Esophagus squamous epithelium (tissue), 5 donors: ENCODE measurements at places on chromosomes 2 and 18.
A peak's percentile ranks its signal among the peaks of the same experiment; 100 is the strongest.

DNA sequence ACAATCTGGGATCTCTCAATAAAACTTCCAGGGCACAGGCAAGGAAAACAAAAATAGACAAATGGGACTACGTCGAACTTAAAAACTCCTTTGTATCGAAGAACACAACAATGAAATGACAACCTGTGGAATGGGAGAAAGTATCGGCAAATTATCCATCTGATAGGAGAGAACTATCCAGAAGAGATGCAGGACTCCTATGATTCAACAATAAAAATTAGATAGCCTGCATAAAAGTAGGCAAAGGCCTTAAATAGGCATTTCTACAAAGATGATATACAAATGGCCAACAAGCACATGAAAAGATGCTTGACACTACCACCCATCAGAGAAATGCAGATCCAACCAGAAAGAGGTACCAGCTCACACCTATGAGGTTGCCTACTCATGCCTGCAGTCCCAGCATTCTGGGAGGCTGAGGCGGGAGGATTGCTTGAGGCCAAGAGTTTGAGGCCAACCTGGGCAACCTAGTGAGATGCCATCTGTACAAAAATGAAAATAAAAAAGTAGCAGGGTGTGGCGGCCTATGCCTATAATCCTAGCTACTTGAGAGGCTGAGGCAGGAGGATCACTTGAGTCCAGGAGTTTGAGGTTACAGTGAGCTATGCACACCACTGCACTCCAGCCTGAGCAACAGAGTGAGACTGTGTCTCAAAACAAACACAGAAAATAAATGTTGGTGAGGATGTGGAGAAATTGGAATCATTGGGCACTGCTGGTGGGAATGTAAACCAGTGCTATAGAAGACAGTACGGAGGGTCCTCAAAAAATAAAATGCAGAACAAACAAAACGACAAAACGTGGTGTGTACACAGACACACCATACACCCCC lies 21.6 kb downstream of the TWIST2 start:
- no peak for DNase-seq

DNA sequence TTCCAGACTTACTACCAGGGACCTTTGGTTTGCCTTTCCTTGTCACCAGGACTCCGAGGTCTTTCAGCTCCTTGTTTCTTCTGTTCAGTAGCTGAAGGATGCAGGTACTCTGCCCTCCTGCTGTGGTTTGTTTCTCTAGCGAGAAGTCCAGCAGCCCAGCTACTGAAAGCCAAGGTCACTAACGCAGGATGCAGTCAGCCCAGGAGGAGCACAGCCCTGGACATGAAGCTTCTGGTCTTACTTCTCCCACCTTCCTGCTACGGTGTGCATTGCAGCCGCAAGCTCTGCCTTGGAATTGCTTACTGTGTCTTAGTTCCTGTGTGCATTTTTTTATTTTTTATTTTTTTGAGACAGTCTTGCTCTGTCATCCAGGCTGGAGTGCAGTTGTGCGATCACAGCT lies 62.4 kb downstream of the DGKD start:
- DNase-seq = no peak

GRCh38 chr18:25736516-25736915 lies 353.9 kb downstream of the SS18 start:
- DNase-seq = no peak

DNA sequence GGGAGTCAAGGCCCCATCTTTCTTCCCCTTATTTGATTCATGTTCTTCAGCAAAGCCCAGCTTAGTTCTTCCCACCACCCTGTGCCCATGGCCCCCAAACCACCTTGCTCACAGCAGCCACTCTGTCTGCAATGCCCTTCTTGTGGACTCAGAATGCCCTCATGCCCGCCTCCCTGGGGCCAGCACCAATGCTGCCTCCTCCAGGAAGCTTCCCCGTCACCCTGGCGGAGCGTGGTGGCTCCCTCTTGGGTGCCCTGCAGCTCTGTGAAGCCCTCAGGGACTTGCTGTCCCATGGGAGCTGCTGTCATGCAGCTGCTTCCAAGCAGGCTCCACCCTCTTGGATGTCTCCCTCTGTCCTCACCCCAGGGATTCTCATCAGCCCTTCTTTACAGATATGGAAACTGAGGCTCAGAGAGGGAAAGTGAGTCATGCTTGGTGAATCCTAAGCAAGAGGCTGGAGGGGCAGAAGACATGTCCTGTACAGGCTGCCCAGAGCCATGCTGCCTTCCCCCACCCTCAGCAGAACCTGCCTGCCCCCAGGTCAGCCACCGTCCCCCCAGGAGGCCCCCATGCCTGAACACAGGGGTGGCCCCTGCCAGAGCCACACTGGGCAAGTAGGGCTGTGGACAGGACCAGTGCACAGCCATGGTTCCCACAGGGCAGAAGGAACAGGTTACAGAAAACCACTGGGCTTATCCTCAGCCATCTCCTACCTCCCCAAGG lies 11.8 kb upstream of the DUSP2 start:
- DNase-seq = no peak

- no peak for DNase-seq
Observed at GRCh38 chr2:119389615-119390306, 23.0 kb downstream of the DBI start.

GRCh38 chr2:12778369-12778768 lies 61.6 kb downstream of the TRIB2 start:
- no peak for DNase-seq

DNA sequence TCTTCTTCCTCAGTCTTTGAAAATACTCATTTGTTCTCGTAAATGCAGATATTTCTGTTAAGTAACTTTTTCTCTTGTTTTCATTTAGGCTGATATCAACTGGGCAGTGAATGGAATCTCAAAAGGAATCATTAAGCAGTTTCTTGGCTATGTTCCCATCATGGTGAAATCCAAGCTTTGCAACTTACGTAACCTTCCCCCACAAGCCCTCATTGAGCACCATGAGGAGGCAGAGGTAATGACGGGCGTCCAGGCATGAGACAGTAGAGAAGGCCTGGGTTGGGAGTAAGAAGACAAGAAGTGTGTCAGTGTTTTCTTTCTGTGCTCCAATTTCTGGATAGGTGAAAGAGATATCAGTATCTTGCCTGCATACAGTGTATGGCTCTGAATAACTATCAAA lies 5.1 kb downstream of the POLR1B start:
- no peak for DNase-seq

DNA sequence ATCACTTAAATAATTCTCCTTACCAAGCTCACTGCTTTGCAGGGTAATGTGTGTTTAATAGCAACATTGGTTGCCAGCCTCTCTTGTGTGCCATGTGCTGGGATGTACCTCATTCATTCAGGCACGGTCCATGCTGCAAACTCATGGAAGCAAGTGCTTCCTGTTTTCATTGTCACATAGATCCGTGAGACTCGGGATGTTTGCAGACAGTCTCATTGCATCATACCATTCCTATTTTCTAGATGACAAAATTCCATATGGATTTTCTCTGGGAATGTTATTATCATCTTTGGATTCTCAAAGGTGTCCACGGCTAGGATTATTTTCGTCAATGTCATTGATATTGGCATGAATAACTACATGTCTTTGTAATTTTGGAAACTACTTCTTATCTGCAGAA lies 60.0 kb upstream of the HDAC4 start:
- DNase-seq = no peak

DNA sequence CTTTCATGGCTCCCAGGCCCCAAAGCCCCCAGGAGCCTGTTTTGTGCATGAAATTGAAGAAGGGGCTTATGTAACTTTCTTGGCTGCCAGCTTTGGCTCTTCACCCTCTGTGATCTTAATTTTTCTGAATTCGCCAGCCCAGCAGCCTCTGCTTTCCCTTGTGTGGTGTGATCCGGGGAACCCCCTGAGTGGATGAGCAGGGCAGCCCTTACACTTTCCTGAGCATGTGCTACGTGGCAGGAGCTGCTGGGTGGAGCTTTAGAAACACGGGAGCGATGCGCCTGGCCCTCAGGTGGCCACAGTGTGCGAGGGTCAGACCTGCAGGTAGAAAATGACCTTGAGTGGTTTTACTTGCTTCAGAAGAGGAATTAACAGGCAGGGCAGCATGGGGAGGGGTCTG lies 76.4 kb upstream of the MCFD2 start:
- DNase-seq = no peak

DNA sequence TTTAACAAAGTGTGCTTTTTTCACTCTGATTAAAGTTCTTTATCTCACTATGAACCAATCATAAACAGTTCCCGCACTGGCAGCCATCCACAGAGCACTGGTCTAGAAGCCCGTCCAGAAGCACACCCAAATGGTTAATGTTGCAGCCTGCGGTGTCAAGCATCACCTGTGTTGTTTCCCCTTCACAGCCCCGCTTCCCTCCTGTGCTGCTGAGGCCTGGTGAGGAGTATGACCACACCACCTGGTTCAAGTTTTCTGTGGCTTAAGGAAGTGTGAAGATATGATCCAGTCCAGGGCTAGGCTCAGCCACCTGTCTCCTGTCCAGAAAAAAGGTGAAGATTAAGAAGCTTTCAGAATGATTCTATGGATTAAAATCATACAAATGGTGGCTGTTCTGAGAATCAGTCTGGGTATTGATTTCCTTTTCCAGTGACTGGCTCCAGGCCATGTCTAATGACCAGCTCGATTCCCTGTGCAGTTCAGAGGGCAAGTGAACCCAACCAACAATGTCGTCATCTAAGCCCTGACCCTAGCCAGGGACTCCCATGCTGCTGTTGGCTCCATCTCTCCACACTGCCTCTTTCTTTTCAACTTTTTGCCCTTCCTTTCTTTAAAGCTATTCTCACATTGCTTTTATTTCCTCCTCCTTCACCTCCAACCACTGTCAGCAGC lies 17.7 kb downstream of the SRSF7 start:
- DNase-seq = no peak

- DNase-seq = no peak
Observed at GRCh38 chr2:215019085-215019484, 119.3 kb downstream of the ABCA12 start.

DNA sequence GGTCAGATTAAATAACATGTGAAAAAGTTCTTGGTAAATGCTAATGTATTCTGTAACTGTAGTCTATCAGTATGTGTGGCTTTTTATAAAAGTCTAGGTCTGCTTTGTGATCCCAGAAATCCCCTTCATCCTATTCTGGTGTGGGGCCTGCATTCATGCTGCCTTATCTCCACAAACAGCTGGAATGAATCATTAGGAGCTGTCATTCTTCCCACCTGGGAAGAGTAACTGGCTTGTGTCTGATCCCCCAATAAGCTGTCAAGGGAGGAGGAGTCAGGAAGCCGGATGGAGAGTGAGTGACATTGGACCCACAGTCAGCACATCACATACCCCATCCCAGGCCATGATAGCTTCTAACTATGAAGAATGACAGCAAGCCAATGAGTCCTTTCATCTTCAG lies 81.1 kb upstream of the EPHA4 start:
- no peak for DNase-seq

GRCh38 chr18:59902131-59902992 lies 2.6 kb downstream of the PMAIP1 start:
- DNase-seq = no peak

DNA sequence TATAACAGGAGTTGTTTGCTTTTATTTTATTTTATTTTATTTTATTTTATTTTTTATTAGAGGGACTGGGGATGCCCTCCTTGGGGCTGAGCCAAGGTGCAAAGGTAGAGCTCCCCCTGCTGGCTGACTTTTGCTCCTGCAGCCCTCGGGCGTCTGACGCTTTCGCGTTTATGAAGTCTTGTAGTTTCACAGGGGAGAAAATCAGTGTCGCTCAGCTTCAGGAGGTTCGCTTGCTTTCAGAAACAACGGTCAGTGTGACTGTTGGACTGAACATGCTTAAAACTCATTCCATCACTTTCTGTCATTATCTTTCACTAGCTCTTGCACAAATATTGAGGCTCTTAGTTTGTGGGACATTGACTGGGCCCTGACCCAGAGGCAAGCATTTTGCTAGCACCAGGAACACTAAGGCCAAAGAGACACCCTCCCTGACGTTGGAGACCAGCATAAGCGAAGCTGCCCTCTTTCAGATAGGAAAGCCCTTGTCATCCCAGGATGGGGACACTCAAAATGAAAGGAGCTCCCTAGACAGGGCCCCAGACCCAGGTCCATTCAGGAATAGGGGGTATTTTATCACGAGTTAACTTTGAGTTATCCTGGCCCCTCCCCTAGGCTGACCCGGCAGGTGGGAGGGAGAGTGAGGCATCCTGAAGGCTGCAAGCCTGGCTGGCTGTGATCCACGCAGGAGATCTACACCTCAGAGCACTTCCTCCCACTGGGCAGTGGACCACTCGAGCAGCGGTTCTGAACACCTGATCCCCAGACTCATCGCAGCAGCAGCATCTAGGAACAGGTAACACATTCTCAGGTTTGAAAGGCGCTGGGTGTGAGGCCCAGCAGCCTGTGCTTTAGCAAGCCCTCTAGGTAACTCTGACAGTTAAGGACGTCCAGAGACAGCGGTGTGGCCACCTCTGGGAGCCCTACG lies 34.4 kb downstream of the LGALSL start:
- no peak for DNase-seq

DNA sequence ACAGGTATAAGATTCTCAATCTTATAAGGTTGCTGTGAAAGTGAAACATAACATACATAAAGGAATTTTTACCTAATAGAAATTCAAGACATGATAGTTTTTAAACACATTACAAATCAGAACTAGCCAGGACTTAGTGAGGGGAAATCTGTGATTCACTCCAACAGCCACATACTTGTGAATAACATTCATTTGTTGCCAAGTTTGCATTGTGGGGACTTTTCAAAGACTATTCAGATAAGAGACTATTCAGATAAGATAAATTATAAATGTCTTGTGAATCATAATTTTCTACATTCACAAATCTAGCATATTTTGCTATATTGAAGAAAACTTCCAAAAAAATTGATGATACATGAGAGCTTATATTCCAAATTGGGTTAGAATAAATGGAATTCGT lies 345.3 kb upstream of the CDH20 start:
- DNase-seq = no peak

DNA sequence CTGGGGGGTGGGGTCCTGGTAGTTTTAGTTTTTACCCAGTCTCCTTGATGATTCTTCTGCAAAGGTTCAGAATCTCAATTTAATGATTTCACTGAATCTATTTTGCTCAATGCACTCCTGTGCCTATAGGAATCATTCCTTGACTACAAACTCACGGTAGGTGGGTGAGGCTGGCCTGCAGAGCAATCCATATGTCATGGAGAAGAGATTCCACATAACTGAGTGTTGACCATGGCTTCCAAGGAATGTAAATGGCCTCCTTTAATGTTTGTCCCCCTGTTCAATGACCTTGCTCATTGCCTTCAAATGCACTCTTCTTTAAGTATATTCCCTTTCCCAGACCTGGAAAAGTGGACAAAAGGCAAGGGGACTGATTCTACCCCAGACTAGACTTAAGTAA lies 12.5 kb downstream of the FAP start:
- no peak for DNase-seq

DNA sequence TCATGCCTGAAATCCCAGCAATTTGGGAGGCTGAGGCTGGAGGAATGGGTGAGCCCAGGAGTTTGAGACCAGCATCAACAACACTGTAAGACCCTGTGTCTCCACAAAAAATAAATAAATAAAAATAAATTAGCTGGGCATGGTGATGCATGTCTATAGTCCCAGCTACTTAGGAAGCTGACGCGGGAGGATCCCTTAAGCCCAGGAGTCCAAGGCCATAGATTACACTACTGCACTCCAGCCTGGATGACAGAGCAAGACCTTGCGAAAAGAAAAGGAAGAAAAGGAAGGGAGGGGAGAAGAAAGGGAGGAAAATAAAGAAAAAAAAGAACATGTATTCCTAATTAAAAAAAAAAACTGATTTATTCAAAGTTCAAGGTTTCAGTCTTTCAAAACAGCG lies 78.2 kb downstream of the TRIP12 start:
- DNase-seq = no peak

- no peak for DNase-seq
Observed at GRCh38 chr2:21821672-21822227, 698.0 kb downstream of the TDRD15 start.

- no peak for DNase-seq
Observed at GRCh38 chr2:88253997-88254396, 83.9 kb downstream of the THNSL2 start.

GRCh38 chr18:23311351-23312121 lies 141.6 kb upstream of the RIOK3 start:
- peak; percentile 9 for DNase-seq
